ENCODE measurements at places on chromosomes 5 and 9.

DNA sequence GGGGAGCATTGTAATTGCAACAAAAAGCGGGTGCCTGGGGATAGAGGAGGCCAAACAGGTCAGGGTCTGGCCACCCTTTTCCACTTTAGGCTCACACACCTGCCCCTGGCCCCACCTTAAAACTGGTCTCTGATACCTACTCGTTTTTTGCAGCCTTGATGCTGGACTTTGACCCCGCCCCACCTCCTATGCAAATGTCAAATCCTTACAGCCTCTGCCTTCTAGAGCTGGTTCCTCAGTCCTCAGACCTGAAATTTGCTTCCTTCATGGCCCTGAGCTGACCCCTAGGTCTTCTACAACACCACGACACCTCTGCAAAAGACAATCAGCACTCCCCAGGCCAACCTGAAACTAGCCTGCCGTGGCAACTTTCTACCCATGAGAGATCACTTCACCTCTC is 37.7 kb downstream of the SMIM23 start:
- DNase-seq, result no peak

DNA sequence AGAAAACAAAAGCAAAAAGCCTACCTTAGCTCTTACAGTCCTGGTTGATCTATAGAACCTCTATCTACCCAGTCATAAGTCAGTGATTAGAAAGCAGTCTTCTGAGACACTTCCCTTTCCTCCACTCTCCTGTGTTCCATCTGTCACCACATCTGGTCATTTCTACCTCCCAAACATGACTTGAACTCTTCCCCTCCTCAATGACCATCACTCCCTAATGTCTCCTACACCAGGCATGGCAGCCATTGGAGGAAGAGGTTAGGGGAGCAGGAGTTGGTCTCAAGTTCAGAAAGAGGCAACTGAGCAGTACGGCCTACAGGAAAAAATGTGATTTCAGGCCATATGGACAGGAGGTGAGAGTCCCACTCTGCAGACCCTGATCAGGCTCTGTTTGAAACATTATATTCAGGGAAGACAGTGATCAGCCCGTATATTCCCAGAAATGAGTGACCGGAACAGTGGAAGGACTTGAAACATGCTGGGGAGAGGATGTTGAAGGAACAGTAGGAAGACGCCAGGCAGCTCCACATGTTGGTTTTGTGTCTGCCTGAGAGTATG is 12.0 kb downstream of the ABLIM3 start:
- DNase-seq, result no peak

DNA sequence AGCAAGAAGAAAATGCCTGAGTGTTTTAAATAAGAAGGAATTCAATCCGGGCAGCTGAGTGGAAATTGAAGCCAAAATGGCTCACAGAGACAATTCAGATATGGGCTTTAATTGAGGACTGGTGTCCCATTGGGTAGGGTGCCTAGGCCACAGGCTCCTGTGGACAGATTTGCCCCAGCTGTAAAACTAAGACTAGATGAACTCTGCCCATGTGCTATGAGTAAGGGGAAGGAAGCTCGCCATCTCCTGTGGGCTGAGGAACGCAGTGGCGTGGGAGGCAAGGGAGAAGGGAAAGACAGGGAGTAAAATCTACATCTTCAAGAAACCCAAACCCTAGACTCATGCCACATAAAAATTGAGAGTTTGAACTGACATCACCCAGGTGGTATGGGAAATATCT is 66.1 kb downstream of the KLHL3 start:
- DNase-seq, result no peak

- DNase-seq, result no peak
These were observed 12.2 kb downstream of the INVS start for GRCh38 chr9:100111235-100111634.

DNA sequence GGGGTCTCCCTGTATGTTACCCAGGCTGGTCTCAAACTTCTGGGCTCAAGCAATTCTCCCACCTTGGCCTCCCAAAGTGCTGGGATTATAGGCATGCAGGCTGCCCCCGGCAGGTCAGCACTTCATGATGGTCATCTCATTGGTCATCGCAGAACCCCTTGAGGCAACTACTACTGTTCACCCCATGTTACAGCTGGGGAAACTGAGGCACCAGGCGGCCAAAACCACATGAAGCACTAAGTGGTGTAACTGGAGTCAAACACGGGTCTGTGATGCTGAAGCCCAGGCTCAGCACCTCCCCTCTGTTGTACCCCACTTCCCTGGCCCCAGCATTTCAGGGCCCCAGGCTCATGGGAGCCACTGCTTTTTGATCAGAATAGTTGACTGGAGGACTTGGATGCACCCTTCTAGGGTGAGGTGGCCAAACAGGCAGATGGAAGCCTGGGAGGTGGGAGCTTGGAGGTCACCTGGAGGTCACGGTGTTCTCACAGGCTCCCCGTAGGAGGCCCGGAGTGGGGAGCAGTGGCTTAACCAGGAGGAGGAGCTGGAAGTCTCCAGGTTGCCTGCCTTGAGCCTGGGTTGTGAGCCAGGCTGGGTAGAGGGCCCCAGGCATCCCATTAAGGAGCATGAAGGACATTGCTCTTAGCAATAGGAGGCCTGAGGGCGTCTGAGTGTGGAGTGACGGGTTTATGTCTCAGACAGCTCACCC is 57.3 kb upstream of the RPL26L1 start:
- DNase-seq, result no peak

DNA sequence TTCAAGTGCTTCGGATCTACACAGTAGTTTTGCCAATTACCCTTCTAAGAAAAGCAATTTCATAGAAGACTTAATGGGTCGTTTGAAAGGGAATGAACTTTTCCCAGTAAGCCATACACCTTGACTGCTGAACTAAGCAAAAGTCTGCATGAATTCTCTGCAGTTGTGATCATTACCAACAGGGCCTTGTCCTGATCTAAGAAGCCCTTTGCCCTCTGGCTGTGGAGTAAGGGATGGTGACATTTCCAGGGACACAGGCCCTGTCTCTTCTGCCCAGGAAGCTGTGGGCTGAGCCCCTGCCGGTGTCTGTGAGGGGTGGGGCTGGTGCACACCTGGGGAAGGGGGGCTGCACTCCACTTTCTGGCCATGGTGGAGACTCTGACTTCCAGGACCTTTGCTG is 30.5 kb downstream of the ZDHHC11 start:
- no peak for DNase-seq

DNA sequence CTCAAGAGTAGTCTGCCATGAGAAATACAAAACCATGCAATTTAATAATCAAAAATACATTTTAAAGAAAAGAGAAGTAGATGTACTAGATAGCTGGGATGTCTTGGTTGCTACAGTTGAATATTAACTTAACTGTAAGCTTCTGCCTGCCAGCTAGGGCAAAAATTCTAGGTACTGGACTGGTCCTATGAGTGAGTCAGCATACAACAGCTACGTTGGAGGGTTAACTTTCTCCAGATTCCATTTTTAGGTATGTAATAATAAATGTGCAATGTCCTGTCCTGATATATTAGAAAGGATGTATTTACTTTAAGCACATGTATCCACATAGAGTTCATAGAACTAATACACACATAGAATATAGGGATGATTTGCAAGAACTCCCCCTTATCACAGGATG is 230.1 kb downstream of the CAAP1 start:
- DNase-seq, result no peak

GRCh38 chr5:75623846-75624245 is 12.6 kb downstream of the ANKDD1B start:
- no peak for DNase-seq

DNA sequence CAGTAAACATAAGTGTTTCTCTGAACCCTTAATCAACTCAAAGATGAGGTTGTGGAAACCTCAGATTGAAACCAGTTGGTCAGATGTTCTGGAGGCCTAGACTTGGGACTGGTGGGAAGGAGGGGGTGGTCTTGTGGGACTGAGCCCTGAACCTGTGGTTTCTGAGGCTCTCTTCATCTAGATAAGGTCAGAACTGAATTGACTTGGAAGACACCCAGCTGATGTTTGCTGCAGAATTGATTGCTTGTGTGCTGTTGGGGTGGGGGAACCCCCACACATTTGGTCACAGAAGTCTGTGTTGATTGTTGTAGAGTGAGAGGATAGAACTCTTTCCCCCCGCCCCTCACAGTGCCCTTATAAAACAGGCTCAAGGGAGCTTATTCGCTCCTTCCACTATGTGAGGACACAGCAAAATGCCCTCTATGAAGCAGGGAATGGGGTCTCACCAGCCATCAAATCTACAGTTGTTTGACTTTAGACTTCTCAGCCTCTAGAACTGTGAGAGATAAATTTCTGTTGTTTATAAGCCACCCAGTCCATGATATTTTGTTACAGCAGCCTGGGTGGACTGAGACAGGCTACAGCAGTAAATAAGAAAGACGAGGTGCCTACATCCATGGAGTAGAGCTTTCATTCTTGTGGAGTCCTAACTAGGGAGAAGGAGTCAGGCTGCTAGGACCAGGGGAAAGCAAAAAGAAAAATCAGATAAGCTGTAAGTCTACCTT is 25.7 kb upstream of the UGCG start:
- peak; percentile 10 for DNase-seq

GRCh38 chr5:26691486-26691885 is 346.9 kb downstream of the CDH9 start:
- DNase-seq, result no peak

GRCh38 chr9:38251036-38251860 is 141.3 kb upstream of the ALDH1B1 start:
- DNase-seq, result no peak

GRCh38 chr5:109803854-109804253 is 114.1 kb downstream of the MAN2A1 start:
- no peak for DNase-seq

- no peak for DNase-seq
These were observed 110.2 kb upstream of the COL5A1 start for GRCh38 chr9:134531220-134531970.

DNA sequence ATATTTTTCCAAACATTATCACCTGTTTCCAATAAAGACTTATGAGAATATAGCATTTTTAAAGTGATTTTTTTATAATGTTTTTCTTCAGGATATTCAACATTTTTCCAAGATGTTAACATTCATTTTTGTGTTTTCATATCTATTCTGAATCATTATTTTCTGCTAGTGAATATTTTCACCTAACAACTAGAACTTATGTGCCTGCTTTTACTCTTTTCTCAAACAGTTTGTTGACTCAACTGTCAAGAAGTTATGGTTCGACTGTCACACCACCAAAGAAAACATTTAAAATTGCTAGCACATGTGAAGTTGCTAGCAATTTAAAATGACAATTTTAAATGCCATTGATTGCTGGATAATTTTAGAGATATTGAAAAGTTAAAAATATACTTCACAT is 343.3 kb upstream of the CDH9 start:
- no peak for DNase-seq

DNA sequence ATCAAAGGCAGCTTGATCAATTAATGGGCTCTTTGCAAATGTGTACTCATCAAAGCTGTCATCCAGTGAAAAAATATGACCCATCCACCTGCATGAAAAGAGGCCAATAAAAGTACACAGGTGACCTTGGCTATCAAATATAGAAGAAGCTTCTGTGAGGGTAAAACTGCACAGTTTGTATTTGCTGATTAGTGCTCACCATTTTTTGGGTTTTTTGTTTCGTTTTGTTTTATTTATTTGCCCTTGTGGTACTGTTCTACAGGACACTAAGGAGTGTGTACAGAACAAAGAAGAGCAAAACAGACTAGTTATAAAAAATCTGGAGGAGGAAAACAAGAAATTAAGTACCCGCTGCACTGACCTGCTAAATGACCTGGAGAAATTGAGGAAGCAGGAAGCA is 101.3 kb downstream of the CNTLN start:
- no peak for DNase-seq

DNA sequence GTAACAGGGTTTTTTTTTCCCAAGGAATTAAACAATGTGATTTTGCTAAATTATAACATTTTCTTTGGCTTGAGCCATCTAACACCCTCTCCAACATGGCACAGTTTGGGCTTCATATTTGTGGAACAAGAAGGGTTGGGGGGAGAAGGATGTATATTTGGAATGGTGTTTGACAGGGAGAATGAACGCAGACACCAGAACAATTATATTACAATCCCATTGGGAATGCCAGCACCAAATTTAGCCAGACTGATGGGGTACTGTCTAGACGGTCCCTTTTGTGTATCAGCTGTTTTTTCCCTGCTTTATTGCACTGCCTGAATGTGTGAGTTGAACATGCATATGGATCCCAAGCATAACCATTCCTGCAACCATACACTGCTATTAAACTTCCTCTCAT is 130.9 kb upstream of the TMEM161B start:
- no peak for DNase-seq

GRCh38 chr5:130287438-130287837 is 383.2 kb downstream of the CHSY3 start:
- no peak for DNase-seq

DNA sequence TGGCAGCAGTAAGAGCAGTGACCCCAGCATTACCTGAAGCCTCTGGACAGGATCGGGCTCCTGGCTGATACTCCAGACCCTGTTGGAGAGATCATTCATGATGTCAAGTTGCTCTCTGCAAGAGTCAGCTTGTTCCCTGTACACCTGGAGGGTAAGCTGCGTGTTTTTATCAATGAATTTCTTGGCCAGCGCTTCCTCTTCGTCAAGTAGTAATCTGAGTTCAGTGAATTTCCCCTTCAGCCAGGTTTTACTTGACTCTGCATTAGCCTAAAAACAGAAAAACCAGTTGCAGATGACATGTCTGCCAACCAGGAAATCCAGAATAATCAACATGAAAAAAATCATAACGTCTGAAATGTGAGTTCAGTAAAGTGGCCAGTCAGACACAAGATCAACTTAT is 19.1 kb downstream of the TRIM14 start:
- no peak for DNase-seq

DNA sequence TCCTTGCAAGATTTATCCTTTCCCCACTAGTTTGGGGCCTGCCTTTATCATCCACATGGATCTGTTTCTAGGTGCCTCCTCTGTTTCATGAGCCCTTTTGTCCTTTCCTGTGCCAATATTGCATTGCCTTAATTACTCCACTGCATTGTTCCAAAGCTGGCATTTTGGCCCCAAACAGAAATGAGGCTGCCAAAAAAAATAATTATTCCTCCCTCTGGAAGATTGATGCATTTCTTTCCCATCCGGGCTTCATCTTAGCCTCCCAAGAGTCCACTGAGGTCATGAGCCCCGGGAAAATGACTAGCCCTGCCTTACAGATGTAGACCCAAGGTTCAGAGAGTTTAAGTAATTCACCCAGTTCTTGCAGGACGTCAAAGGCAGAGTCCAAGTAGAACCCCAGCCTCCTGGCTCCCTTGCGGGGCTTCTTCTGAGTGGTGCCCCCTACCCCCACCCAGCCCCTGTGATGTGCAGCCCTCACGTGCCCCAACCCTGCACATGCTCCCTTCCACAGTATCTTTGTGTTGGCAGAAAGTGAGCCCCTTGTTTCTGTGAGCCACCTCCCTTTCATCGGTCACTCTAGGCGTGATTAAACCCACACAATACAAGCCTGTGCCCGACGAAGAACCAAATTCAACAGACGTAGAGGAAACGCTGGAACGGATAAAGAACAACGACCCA is 62.1 kb downstream of the TMOD1 start:
- no peak for DNase-seq

GRCh38 chr5:499233-500209 is 24.7 kb downstream of the SLC9A3 start:
- DNase-seq, result no peak

GRCh38 chr5:57476601-57477056 is 6.0 kb downstream of the ACTBL2 start:
- no peak for DNase-seq

GRCh38 chr9:81886665-81887064 is 41.6 kb upstream of the SPATA31D4 start:
- DNase-seq, result no peak

- no peak for DNase-seq
These were observed 37.2 kb upstream of the SMIM32 start for GRCh38 chr5:136230176-136230575.

GRCh38 chr5:175658299-175659145 is 651 bp downstream of the HRH2 start:
- peak; percentile 32 for DNase-seq

All from activated T-cell treated with anti-CD3 and anti-CD28 coated beads for 24 hours (primary cell).